ENCODE measurements at places on chromosomes 12 and 14.

GRCh38 chr12:47744778-47745436, 13.8 kb downstream of the RAPGEF3 start:
- no peak for DNase-seq

GRCh38 chr12:30969606-30970395, 43.3 kb downstream of the TSPAN11 start:
- no peak for DNase-seq

DNA sequence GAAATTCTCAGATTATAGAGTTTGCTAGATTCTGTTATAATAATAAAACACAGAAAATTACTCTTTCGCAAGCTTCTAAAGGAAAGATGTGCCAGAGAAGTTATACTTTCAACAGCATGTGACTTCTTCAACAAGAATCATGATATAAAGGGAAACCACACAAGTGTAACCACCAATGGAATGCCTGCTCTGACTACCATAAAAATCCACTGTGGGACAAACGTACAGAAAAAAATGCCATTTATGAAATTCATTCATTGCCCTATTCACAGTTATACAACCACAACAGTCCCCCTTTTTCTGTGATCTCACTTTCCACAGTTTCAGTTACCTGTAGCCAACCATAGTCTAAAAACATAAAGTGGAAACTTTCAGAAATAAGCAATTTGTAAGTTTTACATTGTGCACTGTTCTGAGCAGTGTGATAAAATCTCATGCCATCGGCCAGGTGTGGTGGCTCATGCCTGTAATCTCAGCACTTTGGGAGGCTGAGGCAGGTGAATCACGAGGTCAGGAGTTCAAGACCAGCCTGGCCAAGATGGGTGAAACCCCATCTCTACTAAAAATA, 3.2 kb downstream of the CATSPERB start:
- no peak for DNase-seq

GRCh38 chr12:1034243-1034642, 43.2 kb downstream of the ERC1 start:
- no peak for DNase-seq

DNA sequence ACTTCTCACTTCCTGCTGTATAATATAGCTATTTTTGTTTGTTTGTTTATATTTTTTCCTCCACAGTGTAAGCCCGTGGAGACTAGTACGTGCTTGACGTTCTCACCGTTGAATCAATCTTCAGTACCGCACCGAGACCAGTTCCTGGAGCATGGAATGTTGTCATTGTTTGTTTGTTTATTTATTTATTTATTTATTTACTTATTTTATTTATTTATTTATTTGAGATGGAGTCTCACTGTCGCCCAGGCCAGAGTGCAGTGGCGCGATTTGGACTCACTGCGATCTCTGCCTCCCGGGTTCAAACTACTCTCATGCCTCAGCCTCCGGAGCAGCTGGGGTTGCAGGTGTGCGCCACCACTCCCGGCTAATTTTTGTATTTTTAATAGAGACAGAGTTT, 506.6 kb upstream of the TMEM132C start:
- no peak for DNase-seq

DNA sequence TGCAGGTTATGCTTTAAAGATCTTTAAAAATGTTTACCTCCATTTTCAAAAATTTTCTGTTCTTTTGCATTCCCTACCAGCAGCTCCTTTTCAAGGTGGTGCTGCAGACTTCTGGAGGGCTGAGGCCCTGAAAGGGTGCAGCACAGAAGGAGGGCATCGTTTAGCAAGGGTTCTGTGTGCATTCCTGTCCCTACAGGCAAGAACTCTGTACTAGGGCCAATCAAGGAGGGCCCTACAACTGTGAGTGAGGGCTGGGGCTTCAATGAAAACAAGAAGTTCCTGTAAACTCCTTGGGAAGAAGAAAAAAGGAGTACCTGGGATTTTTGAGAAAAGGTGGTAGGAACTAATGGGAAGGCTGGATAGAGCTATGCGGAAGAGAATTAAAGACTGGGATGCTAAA, 50.7 kb upstream of the CSRP2 start:
- DNase-seq = no peak

DNA sequence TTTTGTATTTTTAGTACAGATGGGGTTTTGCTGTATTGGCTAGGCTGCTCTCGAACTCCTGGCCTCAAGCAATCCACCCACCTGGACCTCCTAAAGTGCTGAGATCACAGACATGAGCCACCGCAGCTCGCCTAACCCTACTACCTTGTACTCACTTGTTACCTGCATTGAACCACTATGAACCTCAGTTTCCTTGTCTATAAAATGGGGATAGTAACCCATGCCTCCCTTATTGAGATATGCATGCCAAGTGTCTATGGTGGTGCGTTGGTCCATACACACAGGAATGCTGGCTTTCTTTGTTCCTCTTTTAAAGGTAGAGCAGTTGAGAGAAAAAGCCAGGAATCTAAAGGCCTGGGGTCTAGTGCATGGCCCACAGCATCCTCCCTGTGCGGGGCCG, 40.9 kb downstream of the KDM2B start:
- DNase-seq = no peak

GRCh38 chr12:127107744-127108143, 1159.2 kb upstream of the TMEM132C start:
- DNase-seq = no peak

DNA sequence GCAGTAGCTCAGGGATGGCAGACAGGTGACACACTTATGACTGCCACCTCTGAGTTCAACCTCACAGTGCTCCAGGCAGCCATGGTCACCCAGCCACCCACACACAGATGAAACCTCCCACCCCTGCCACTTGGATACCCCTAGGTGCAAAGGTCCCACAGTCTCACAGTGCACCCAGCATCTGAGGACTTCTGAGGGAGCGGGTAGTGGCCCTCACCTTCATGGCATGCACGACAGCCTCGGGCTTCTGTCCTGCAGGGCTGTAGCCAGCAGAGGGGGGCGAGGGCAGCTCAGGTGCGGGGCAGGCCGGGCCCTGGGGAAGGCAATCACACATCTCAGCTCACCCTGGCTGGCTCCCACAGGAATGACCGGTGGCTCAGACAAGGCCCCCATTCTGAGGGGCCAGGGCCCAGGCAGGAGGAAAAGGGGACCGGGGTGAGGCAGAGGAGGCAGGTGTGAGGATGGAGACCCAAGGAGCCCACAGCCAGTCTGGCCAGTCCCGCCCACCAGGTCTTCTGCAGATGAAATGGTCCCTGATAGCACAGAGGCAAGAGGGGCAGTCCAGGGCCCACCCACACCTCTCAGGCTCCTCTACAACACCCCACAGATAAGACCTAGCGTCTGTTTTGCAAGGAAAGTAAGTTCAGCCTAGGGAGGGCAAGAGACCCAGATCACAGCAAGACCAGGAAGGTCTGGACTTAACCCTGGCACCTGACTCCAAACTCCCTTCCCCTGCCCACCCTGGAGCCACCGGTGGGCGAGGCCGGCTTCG, 35.8 kb downstream of the CCNK start:
- no peak for DNase-seq

- DNase-seq = no peak
Observed at GRCh38 chr14:94926176-94926575, 156.3 kb upstream of the GSC start.

DNA sequence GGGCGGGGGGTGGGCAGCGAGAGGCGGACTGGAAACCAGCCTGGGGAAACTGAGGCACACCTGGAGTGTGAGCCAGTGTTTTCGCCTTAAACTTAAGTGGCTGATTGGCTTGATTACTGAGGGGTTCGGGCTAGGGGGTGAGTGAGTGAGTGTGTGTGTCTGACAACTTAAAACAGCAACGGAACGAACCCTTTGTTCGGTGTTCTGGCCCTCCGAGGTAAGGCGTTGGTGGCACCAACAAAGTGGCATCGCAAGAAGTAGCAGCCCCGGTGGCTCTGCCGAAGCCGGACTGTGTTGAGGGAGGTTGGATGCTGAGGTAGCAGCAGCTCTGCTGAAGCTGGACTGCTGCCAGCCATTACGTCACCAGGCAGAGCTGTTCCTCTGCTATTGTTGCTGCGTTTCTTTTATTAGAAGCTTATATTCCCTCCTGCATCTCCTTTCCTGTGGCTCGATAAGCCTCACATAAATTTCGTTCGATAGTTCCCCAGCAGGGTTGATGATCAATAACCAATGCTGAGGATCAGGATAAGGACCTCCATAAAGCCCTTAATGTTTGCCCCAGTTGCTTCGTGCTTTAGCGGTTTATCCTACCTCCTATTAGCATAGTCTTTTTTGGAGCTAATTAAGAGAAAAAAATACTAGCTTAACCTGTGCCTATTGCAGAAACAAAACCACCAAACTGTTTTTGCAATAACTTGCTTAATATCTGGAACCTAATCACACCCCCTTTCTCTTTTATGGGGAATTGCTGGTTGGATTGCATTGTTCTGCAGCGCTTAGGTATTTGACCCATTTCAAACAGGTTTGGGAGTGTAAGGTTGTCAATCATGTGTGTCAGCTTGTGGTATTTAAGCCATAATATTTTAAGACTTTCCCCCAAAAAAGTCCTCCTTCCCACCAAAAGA, 1.3 kb downstream of the GPR137C start:
- DNase-seq = peak; percentile 74

- no peak for DNase-seq
Observed at GRCh38 chr12:118109088-118109487, 5.3 kb upstream of the VSIG10 start.

DNA sequence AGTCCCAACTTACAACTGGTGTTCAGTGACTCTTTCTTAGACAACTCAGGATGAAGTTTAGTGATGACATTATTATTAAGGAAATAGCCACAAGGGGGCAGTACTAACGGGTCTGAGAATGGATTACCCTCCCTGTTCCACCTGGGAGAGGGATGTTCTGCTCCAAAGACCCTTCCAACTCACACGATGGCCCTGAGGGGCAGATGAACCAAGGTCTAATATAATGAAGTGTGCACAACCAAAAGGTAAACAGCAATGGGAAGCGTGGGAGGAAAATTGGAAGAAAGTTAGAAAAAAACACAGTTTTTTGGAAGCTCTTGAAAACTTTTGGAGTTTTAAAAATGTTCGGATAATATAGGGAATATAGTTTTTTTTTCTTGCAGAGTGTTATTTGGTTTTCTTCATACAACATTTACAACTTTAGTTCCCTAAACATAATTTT, 24.0 kb downstream of the FGF6 start:
- DNase-seq = peak; percentile 72

GRCh38 chr14:64463873-64464272, 1.4 kb upstream of the AKAP5 start:
- no peak for DNase-seq

DNA sequence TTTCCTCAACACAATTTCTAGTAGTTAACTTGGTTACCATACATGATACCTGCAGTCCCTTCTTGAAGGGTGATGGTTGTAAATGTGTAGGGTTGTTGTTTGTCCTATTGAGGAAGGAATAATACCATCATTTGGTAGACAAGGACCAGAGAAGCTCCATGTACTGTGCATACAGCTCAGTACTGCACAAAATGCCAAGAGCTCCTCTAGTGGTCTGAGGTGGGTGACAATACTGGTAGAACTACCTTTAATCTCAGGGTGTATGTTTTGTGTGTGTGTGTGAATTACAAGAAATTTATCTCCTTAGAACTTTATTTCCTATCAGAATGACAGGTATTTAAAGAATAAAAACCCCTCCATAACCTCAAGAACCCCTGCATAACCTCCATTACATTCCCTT, 575.3 kb downstream of the TMTC2 start:
- DNase-seq = peak; percentile 12
